SK-N-SH (cell line): ENCODE measurements at places on chromosomes 3 and 15. TPM values are rescaled to one million over a fixed set of nuclear protein-coding genes. Genes with fewer than 3 reads are reported as not detected.

- H3K4me3 ChIP-seq, result no peak overlapping the region
- peaks cover 12% of the 10 kb centered on the region for H3K4me1 ChIP-seq
- DNase-seq, result peak; percentile 59
- H3K27ac ChIP-seq, result no peak overlapping the region
- H3K27me3 ChIP-seq, result no peaks in the 10 kb centered on the region
These were observed 67.1 kb downstream of the OXSM start for GRCh38 chr3:25856902-25857518.

DNA sequence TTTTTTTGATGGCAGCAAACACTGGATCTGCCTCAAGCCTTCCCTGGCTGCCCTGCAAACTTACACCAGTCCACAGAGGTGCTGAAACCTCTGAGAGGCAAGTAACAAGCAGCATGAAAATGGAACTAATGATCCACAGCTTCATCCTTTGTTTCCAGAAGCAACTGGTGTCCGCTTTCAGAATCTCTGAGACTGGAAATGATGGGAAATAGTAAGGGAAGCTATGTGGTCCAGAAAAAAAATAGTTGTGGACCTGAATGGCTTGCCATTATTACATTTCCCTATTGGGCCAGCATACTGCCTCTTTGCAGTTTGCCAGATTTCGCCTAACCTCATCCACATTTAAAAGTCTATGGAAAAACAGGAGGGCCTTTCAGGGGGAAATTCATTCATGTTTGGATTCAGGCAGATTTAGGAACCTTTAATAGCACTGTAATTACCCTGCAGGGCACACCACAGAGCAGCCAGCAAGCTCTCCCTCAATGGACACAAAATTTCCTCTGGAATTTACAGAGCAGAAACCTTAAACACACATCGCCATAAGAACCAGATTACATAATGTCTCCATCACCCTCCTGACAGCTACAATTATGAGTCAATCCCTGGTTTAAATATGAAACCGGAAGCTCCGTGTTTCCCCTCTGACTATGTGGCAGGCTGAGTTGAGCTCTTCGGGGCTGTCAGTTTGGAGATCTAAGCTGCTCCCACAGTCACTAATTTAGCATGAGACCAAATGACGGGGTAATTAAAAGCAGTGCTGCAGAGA lies 134.4 kb downstream of the TMCO5A start:
- no peaks in the 10 kb centered on the region for H3K27me3 ChIP-seq

DNA sequence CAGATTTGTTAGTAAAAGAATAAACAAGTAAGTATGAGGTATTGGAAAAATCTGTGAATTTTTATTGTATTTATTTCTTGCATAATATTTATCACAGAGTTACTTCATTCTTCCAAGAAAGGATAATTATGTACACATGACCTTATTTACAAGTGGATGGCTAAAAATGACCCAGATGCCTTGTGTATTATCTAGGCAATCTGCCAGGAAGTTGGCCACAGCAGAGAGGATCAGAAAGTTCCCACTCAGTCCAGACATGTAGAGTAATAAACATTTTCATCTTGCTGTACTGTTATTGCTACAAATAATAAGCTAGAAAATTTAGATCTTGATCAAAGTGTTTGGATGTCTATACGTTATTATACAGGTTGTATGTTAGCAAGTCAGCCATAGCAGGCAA lies 317.1 kb downstream of the EPHA6 start:
- H3K27ac ChIP-seq, result no peak overlapping the region
- no peaks in the 10 kb centered on the region for H3K36me3 ChIP-seq
- no peak overlapping the region for H3K4me3 ChIP-seq
- H3K27me3 ChIP-seq, result no peaks in the 10 kb centered on the region
- H3K4me1 ChIP-seq, result no peaks in the 10 kb centered on the region

- peaks cover 25% of the 10 kb centered on the region for H3K4me1 ChIP-seq
- H3K36me3 ChIP-seq, result no peaks in the 10 kb centered on the region
- DNase-seq, result no peak
- H3K27ac ChIP-seq, result peak overlapping the region; percentile 47
These were observed 167.5 kb upstream of the TPM1 start for GRCh38 chr15:62874959-62875625.

- peaks cover 6% of the 10 kb centered on the region; the same call in 1 of the 2 replicates for H3K4me1 ChIP-seq
- H3K27ac ChIP-seq, result no peak overlapping the region
- no peak overlapping the region for H3K4me3 ChIP-seq
- no peak for DNase-seq
These were observed 385.4 kb downstream of the MECOM start for GRCh38 chr3:169278092-169278491.

- H3K36me3 ChIP-seq, result no peaks in the 10 kb centered on the region
- no peak for DNase-seq
These were observed 9.8 kb upstream of the COLQ start for GRCh38 chr3:15531346-15531745.

DNA sequence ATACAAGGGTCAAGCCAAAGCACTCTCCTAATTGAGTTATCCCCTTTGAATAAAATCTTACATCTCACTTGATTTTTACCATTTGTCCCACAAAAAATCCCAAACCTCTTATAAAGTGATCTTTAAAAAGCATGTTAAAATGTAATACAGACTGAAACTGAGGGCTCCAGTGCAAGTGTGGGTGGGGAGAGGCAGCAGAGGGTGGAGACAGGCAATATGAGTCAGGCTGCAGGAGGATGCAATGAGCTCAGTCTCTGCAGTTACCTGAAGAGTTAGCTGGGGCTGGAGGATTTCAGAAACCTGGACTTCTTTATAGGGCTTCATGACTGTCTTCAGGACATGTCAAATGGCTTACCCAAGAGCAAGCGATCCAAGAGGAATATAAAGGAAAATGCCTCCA lies 14.2 kb upstream of the COLQ start:
- peaks cover 5% of the 10 kb centered on the region; the same call in 1 of the 2 replicates for H3K4me1 ChIP-seq
- no peak for DNase-seq
- no peak overlapping the region for H3K27ac ChIP-seq
- H3K36me3 ChIP-seq, result no peaks in the 10 kb centered on the region
- H3K4me3 ChIP-seq, result no peak overlapping the region
- no peaks in the 10 kb centered on the region for H3K27me3 ChIP-seq

- DNase-seq, result no peak
- H3K4me1 ChIP-seq, result peaks cover 32% of the 10 kb centered on the region
- peak overlapping the region; percentile 84 for H3K27ac ChIP-seq
- H3K27me3 ChIP-seq, result no peaks in the 10 kb centered on the region
- H3K36me3 ChIP-seq, result no peaks in the 10 kb centered on the region
These were observed 2.1 kb upstream of the LIMD1 start for GRCh38 chr3:45592405-45592804.

Gene TICRR
- 2.0 and 3.2 TPM in 2 replicates for polyA plus RNA-seq

Gene NPAP1
- polyA plus RNA-seq, result under 0.01 TPM in 1 of 2 replicates, not detected in the other

Gene GOLGA8K
- polyA plus RNA-seq, result 0.08 and 0.10 TPM in 2 replicates

Gene SAMMSON
- polyA plus RNA-seq, result not detected in 2 replicates
